ENCODE measurements at places on chromosomes 11 and 22. TPM values are rescaled to one million over a fixed set of nuclear protein-coding genes. Genes with fewer than 3 reads are reported as not detected.

DNA sequence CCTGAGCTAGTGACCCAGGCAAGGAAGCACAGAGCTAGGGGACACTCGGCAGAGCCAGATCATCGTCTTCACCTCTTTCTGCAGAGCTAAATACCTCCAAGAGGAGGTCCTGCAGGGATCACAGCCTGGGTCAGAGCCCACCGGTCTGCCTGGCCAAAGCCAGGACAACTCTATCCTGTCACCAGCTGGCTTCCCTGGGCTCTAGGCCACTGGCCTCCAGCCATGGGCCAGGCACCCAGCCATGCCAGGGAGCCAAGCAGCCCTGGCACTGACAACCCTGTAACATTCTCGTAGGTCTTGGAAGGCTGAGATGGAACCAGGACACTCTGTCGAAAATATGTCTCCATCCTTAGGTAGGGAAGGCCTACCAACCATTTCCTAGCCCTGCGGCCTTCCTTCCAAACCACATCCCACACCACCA, 270.1 kb downstream of the BUD13 start:
- no peak for DNase-seq
- no peak overlapping the region for H3K4me3 ChIP-seq
- no peaks in the 10 kb centered on the region for H3K36me3 ChIP-seq
- H3K27ac ChIP-seq, result no peak overlapping the region
- H3K27me3 ChIP-seq, result no peaks in the 10 kb centered on the region

DNA sequence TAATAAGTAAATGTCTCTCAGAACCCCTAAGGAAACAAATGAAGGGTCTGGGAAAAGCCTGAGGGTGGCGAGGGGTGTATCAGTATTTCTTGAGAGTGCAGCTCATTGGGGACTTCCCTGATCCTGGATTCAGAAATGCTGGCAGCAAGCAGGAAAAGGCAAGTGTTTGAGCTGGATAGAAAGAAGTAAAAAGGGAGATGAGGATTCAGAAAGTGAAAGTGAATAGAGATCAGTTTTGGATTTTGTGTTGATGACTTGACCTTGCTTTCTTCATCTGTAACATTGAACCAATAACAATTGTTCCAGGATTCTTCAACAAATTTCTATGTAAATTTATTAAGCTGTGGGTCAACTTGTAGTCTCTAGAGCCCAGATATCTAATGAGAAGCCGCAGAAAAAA, 66.9 kb upstream of the CTSC start:
- H3K27ac ChIP-seq, result no peak overlapping the region
- H3K4me1 ChIP-seq, result peaks cover 1% of the 10 kb centered on the region
- H3K27me3 ChIP-seq, result no peaks in the 10 kb centered on the region
- H3K36me3 ChIP-seq, result no peaks in the 10 kb centered on the region
- DNase-seq, result no peak

GRCh38 chr22:48711669-48712068, 1116.0 kb downstream of the BRD1 start:
- H3K4me3 ChIP-seq, result no peak overlapping the region
- no peaks in the 10 kb centered on the region for H3K36me3 ChIP-seq
- H3K27ac ChIP-seq, result no peak overlapping the region
- DNase-seq, result peak; percentile 34
- H3K4me1 ChIP-seq, result no peaks in the 10 kb centered on the region
- H3K27me3 ChIP-seq, result no peaks in the 10 kb centered on the region

The PTPRCAP gene
- 2.0 TPM for polyA plus RNA-seq

GRCh38 chr11:83862691-83863090, 576.5 kb upstream of the CCDC90B start:
- no peaks in the 10 kb centered on the region for H3K36me3 ChIP-seq
- no peak overlapping the region for H3K4me3 ChIP-seq
- H3K27me3 ChIP-seq, result no peaks in the 10 kb centered on the region
- H3K27ac ChIP-seq, result no peak overlapping the region
- DNase-seq, result no peak

DNA sequence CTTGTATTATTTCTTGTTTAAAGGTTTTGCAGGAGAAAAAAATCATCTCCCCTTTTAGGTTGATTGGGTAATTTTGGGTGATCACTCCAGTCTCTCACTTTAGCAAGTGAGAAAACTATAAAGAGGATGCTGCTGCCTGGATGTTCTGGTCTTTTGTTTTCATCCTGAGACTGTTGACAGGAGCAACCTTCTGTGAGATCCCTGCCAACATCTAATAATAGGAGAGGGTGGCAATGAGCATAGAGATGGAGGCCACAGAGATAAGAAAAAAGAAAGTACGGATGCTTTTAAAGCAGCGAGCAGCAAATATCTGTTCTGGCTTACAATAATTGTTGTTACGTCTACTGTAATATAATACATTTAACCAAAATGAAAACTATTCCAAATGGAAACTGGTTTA, 293.6 kb upstream of the MTNR1B start:
- H3K36me3 ChIP-seq, result no peaks in the 10 kb centered on the region
- DNase-seq, result no peak
- no peak overlapping the region for H3K27ac ChIP-seq
- H3K27me3 ChIP-seq, result no peaks in the 10 kb centered on the region
- no peak overlapping the region for H3K4me3 ChIP-seq

- no peak for DNase-seq
- no peaks in the 10 kb centered on the region for H3K36me3 ChIP-seq
- H3K4me1 ChIP-seq, result no peaks in the 10 kb centered on the region
- no peaks in the 10 kb centered on the region for H3K27me3 ChIP-seq
Measured at GRCh38 chr11:132422722-132423121, 1052.3 kb downstream of the NTM start.

DNA sequence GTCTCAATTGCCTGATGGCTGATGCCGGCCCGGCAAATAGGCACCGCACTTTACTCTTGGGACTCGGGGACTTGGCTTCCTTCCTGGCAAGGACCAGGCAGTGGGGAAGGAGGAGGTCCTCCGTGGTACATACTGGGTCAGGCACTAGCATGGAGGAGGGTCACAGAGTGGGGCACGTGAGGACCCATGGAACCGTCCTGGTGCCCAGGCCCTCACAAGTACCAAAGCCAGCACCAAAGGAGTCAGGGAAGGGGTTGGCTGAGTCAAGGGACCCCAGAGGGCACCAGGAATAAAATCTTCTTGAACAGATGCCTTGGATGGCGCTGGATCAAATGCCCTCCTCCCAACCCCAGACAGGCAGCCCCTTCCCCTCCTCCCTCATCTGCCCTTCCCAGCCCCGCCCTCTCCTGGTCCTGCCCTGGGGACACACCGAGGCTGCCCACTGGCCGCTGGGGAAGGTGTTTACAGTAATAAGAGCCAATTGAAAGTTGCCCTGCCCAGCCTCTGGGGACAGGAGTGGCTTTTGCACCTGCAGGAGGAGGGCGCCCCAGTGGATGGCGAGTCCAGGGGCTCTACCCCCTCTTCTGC, 5.6 kb upstream of the CARNS1 start:
- no peaks in the 10 kb centered on the region for H3K4me1 ChIP-seq
- DNase-seq, result peak; percentile 67
- H3K27ac ChIP-seq, result no peak overlapping the region
- no peaks in the 10 kb centered on the region for H3K36me3 ChIP-seq
- H3K27me3 ChIP-seq, result no peaks in the 10 kb centered on the region
- no peak overlapping the region for H3K4me3 ChIP-seq

DNA sequence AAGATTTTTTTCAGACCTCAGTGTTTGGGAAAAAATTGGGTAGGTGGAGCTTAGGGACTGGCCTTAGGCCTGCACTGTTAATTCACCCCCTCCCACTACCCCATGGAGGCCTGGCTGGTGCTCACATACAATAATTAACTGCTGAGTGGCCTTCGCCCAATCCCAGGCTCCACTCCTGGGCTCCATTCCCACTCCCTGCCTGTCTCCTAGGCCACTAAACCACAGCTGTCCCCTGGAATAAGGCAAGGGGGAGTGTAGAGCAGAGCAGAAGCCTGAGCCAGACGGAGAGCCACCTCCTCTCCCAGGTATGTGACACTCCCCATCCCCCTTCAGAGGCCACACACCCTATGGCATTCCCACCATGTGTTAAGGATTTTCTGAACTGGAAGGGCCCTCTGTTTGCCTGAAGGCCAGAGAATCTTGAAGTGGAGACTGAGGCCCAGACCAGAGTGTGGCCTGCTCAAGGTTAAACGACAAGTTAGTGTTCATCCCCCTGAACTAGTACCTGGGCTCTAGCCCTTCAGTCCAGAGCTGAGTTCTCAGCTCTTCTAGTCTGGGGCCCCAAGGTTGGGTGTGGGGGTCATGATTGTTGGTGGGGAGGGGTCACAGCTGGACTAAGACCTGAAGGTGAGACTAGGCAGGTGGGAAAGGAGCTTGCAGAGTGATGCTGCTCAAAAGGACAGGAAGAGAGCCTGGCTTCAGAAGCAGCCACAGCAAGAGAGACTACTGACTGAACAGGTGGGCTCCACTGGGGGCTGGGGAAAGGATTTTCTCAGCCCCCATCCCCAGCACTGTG, 2.3 kb upstream of the FOLR1 start:
- DNase-seq, result no peak
- no peak overlapping the region for H3K4me3 ChIP-seq
- no peaks in the 10 kb centered on the region for H3K36me3 ChIP-seq
- no peaks in the 10 kb centered on the region for H3K27me3 ChIP-seq

GRCh38 chr11:36361901-36362391, 65.9 kb downstream of the PRR5L start:
- no peaks in the 10 kb centered on the region for H3K4me1 ChIP-seq
- peak; percentile 78 for DNase-seq
- no peaks in the 10 kb centered on the region for H3K27me3 ChIP-seq

- no peaks in the 10 kb centered on the region for H3K4me1 ChIP-seq
- no peaks in the 10 kb centered on the region for H3K36me3 ChIP-seq
- no peak overlapping the region for H3K27ac ChIP-seq
- no peak overlapping the region for H3K4me3 ChIP-seq
- no peaks in the 10 kb centered on the region for H3K27me3 ChIP-seq
- no peak for DNase-seq
Measured at GRCh38 chr11:102064316-102064715, 17.1 kb downstream of the CFAP300 start.

The ELP4 gene
- polyA plus RNA-seq, result 6.8 TPM

DNA sequence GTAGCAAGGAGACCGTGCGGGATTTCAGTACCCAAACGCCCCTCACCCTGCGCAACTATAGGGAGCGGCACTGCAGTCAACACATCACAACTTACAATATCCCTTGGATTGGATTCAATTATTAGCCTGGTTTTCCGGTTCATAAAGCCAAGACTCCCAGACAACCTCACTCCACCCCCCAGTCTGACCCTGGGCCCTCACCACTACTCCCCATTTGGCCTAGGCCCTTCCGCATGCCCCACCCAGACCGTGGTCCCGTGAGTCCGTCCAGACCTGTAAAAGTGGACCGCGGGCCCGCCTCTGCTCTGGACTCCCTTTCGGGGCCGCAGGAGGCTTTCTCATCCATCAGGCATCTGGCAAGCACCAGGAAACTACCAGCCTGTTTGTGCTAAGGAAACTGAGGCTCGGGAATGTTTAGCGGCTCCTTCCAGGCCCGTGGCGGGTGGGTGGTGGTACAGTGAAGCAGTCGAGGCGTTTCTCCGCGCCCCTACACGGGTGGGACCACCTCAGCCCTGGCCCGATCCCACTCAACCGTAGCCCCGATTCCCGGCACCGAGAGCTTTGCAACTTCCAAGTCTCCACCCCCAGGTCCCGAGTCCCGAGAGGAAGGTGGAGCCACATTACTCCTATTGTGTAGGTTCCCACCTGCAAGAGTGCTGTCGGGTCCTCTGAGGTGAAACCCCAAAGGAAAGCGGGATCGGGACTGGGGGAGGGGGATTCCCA, 679 bp upstream of the DPP3 start:
- H3K36me3 ChIP-seq, result no peaks in the 10 kb centered on the region
- DNase-seq, result peak; percentile 83
- H3K4me3 ChIP-seq, result peak overlapping the region; percentile 76
- no peaks in the 10 kb centered on the region for H3K27me3 ChIP-seq
- H3K4me1 ChIP-seq, result no peaks in the 10 kb centered on the region

DNA sequence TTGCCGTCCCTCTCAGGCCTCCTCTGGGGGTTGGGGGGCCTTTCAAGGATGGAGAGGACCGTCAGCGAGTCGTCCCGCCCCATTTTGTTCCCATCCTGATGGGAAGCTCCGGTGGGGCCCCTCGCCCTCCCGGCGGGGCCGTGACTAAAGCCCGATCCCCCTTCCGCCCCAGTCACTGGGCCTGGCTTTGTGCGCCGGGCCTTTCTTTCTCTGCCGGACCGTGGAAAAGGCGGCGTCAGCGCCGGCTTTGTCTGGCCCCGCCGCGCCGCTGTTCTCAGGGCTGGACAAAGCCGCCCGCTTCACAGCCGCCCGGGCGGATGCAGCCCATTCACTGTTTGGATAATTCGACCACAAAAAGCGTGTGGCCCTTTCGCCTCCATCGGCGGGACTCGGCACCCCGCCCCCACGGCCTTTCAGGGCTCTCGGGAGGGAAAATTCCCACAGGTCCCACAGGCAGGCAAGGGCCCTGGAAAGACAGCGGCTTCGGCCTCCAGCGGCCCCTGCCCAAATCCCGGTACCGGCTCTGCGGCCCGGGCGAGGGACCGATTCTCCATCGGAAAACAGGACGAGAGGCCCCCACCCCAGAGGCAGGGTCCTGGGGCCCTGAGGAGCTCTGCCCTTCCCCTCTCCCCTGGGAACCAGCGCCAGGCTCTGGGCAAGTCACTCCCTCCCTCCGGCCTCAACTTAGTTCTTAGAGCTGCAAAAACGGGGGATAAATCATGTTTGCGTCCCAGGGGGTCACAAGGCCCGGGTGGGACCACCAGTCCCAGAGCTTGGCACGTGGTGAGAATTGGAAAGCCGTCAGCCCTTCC, 87.2 kb downstream of the WNT7B start:
- H3K27ac ChIP-seq, result no peak overlapping the region
- H3K36me3 ChIP-seq, result no peaks in the 10 kb centered on the region
- peak; percentile 42 for DNase-seq
- no peaks in the 10 kb centered on the region for H3K27me3 ChIP-seq
- H3K4me1 ChIP-seq, result no peaks in the 10 kb centered on the region

DNA sequence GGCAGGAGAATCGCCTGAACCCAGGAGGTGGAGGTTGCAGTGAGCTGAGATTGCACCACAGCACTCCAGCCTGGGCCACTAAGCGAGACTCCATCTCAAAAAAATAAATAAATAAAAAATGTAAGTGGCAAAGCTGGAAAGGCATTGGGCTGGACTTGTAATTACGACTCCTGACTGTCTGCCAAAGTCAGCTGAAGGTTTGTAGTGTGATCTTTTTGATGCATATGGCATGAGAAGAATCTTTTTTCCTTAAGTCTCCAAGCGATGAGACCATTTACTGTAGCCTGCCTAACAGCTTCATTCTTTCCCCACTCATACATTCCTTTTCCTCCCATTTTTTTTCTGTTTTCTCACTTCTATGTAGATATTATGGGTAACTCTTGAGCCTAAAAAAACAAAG, 24.8 kb downstream of the CTNND1 start:
- DNase-seq, result no peak
- H3K36me3 ChIP-seq, result no peaks in the 10 kb centered on the region
- H3K4me1 ChIP-seq, result peaks cover 1% of the 10 kb centered on the region
- H3K4me3 ChIP-seq, result no peak overlapping the region
- no peaks in the 10 kb centered on the region for H3K27me3 ChIP-seq

The ANO5 gene
- 0.72 TPM for polyA plus RNA-seq

Measured in aorta (tissue), 5 donors.